ENCODE measurements at places on chromosomes 16 and 17. TPM values are rescaled to one million over a fixed set of nuclear protein-coding genes. Genes with fewer than 3 reads are reported as not detected.

GRCh38 chr17:75808905-75809621 lies 24.5 kb downstream of the UNK start:
- DNase-seq: peak; percentile 93

KRTAP4-9 gene
- not detected for total RNA-seq

DNA sequence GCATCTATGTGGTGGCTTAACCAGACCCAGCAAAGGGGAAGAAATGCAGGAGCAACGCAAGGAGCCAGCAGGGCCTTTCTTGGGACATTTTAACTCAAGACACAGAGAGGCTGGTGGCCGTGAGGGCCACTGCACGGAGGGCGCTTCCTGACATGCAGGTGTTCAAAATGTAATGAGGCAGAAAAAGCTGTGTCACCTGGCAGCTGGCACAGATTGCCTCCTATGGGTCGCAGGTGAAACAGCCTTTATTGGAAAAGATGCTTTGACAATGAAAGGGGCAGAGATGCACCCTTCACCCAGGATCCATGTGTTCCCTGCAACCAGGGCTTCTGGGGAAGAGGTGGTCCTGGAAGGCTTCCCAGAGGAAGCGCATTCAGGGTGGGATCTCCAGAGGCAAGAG lies 219.3 kb downstream of the XYLT1 start:
- DNase-seq: no peak

GRCh38 chr17:19977293-19978208 lies at the start of gene AKAP10:
Gene AKAP10, minus strand, starts transcription at chr17:19977828. Its CDS starts 149 bp downstream, at chr17:19977679.
- peak; percentile 79 for DNase-seq

DNA sequence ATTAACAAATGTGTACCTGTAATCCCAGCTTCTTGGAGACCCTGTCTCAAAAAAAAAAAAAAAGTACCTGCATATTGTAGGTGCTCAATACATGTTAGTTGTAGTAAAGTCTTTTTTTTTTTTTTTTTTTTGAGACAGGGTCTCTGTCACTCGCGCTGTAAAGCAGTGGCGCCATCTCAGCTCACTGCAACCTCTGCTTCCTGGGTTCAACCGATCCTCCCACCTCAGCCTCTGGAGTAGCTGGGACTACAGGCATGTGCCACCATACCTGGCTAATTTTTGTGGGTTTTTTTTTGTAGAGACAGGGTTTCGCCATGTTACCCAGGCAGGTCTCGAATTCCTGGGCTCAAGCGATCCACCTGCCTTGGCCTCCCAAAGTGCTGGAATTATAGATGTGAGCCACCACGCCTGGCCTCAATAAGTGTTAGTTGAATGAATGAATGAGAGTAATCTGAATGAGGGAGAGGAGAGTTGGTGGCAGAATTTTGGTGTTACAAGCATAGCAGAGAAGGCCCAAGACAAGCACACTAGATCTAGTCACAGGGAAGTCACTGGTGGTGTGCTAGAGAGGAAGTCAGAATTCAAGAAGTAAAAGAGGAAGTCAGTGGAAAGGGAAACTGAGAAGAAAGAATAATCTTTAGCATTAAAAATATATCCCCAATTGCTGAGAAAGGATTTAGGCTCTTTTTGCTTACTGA lies 9.4 kb upstream of the MYL4 start:
- no peak for DNase-seq

- no peak for DNase-seq
Observed at GRCh38 chr16:67029254-67030096, 526 bp downstream of the CBFB start.

- DNase-seq: no peak
Observed at GRCh38 chr17:80339731-80340456, 75.1 kb upstream of the ENDOV start.

- no peak for DNase-seq
Observed at GRCh38 chr17:64040206-64040605, 19.8 kb upstream of the ICAM2 start.

TP53TG3D gene
- total RNA-seq: not detected

CPD gene
- total RNA-seq: 100 TPM

DNA sequence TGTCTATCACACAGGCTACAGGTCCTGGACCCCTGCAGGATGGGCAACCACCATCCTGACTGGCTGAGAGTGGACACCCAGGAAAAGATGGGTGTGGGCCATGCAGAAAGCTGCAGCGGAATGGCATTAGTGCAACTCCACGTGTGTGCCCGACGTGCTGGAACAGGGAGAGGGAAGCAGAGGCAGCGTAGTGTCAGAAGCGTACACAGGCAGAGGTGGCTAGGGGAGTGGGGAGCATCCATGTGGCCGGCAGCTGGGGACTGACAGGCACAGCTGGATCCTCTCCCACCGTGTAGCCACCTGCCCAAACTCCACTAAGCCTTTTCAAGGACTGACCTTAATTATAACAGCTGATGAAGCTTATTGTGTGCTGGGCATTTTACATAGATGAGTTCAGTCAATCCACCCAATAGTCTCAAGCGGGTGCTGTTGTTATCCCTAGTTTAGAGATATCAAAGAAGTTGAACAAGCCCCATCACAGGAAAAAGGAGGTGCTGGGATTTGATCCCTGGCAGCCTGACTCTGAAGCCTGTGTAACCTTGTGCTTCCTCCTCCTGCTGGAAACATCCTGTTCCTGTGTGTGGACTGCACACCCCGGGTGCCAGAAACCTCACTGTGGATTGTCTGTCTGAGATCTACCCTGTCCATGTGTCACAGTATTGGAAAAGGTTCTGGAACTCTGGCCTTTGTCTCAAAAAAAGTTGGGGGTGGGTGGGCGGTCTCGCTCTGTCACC lies 114.0 kb downstream of the PRKCA start:
- DNase-seq: no peak

DNAI2 gene
- total RNA-seq: not detected

- no peak for DNase-seq
Observed at GRCh38 chr17:34635876-34636275, 56.5 kb downstream of the TMEM132E start.

ADAP2 gene
- total RNA-seq: 3.2 TPM

CNTNAP4 gene
- total RNA-seq: not detected

TMUB2 gene
- 33.7 TPM for total RNA-seq

WNT9B gene
- total RNA-seq: not detected

- peak; percentile 83 for DNase-seq
Observed at GRCh38 chr17:18087610-18088491, at the start of gene DRG2. Gene DRG2, plus strand, starts transcription at chr17:18087948. Its CDS starts 76 bp downstream, at chr17:18088024.

DNA sequence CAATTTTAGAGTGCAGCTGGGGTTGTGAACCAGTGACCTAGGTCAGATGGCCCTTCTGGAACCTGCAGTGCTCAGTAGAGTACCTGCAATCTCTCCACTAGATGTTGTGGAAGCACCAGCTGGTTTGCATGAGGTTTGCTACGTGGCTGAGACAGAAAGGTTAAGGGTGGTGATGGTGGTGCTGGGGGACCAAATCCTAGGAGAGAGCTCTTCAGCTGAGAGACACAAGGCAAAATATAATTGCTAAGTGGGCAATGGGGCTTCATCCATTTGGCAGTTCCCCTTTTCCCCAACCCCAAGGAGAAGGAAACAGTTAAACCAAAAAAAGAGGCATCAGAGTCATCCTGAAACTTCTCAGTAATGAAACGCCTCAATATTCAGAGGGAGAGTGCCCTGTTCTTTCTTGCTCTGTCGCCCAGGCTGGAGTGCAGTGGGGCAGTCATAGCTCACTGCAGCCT lies 13.9 kb downstream of the ITPRIPL2 start:
- no peak for DNase-seq

- no peak for DNase-seq
Observed at GRCh38 chr17:66367107-66367506, 64.7 kb downstream of the PRKCA start.

NEURL4 gene
- total RNA-seq: 9.8 TPM

- peak; percentile 73 for DNase-seq
Observed at GRCh38 chr17:72725433-72726068, 366.9 kb downstream of the SLC39A11 start.

Measured in A172 (cell line).